ENCODE measurements at places on chromosomes 7 and 10.

- DNase-seq: no peak
Observed at GRCh38 chr7:134649226-134649775, 2.6 kb downstream of the BPGM start.

DNA sequence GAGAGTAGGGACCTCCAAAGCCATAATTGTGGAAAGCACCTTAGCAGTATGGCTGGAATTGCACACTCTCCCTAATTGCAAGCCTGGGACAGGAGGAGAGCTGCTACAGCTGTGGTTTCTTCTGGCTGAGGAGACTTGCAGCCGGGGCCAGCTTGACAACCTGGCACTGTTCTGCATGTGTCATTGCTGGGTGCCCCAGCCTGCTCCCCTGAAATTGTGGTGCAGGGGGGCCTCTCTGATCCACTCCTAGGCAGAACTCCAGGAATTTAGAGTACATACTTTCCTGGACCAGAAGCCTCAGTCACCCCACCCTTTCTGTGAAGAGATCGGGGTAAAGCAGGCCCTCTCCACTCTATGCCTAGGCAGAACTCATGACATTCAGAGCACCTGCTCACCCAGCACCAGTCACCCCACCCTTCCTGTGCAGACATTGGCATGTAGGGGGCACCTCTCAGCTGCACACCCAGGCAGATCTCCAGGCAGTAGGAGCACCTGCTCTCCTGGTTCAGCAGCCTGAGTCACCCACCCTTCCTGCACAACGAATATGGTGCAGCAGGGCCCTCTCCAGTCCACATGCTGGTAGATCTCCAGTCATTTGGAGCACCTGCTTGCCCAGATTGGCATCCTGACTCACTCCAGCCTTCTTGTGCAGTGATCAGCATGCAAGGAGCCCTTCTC, 34.4 kb upstream of the DYNC1I1 start:
- no peak for DNase-seq

- no peak for DNase-seq
Observed at GRCh38 chr10:13765641-13766341, 179.0 kb downstream of the PRPF18 start.

DNA sequence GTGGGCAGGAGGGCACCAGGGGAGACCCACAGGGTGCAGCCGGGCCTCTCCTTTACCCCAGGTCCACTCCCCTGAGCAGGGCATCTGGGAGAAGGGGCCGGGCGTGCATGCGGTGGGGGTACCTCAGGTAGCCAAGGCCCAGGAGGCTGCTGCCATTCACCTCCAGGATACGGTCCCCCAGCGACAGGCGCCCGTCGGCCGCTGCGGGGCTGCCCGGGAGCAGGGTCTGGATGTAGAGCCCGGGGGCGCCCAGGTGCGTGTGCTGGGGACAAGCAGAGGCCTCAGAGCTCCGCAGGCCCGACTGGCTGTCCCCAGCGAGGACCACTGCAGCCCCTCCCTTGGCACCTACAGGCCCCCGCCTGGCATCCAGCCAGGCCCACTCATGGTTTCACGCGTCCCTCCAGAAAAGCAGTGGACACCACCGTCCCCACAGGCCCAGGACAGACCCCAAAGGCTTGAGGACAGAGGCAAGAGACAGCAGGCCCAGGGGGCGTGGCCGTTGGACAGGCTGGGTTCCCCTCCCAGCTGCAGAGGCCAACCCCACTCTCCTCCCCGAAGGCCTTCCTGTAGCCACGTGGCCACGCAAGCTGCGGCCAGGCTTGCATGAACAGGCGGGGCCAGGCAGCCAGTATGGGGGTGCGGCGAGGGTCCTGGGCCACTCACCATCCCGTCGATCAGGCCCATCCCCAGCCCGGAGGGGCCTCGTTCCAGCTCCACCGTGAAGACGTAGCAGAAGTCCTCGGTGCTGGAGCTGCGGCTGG, 24.3 kb downstream of the AP5Z1 start:
- DNase-seq: no peak

GRCh38 chr7:130479716-130480400, 12.0 kb upstream of the MEST start:
- no peak for DNase-seq

GRCh38 chr10:103828587-103829197, 26.7 kb downstream of the SH3PXD2A start:
- DNase-seq: no peak

DNA sequence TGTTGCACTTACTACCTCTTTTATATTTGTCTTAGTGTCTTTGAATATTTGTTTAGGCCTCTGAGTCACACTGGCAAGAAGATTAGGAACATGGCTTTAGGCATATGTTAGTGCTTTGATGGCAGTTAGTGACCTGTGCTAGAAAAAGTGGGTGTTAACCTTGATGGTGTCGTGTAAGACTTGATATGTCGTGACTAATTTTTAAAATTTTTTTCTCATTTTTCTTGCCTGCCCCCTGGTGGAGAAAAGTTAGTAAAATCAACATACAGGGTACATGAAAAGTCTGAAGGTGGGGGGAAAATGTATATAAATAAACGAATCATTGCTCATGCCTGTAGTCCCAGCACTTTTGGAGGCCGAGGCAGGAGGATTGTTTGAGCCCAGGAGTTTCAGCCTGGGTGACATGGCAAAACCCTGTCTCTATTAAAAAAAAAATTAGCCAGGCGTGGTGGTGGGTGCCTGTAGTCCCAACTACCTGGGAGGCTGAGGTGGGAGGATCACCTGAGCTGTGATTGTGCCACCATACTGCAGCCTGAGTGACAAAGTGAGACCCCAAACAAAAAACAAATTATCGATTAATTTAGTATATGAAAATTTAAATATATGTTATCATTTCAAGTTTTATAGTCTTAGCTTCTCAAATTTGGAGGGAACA, 44.6 kb downstream of the TAX1BP1 start:
- DNase-seq: no peak

GRCh38 chr7:13115157-13115772, 427.8 kb downstream of the ARL4A start:
- no peak for DNase-seq

GRCh38 chr10:80136134-80136571, 3.6 kb downstream of the PLAC9 start:
- peak; percentile 84 for DNase-seq

DNA sequence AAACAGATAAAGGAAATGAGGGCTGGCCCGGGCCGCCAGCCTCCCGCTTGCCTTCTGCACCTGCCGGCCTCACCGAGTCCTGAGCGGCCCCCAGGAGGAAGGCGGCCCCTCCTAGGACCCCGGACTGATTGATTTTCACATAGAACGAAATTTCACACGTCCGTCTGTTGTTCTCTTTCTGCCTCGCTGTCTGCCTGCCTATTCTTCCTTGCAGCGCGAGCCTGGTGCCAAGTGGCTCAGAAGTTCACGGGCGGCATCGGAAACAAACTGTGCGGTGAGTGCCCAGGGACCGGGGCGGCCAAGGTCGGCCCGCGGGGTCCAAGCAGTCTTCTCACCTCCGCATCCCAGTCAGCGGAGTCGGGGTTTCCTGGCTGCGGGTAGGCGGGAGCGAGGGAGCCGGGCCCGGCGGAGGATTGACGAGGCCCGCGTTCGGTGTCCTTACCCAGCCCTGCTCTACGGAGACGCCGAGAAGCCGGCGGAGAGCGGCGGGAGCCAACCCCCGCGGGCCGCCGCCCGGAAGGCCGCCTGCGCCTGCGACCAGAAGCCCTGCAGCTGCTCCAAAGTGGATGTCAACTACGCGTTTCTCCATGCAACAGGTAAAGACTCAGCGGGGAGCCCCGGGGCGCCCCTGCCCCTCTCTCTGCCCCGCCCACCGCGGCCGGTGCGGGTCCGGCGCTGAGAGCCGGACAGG, 967 bp downstream of the GAD2 start:
- DNase-seq: no peak
